ENCODE measurements at places on chromosomes 1 and 21. TPM values are rescaled to one million over a fixed set of nuclear protein-coding genes. Genes with fewer than 3 reads are reported as not detected.

DNA sequence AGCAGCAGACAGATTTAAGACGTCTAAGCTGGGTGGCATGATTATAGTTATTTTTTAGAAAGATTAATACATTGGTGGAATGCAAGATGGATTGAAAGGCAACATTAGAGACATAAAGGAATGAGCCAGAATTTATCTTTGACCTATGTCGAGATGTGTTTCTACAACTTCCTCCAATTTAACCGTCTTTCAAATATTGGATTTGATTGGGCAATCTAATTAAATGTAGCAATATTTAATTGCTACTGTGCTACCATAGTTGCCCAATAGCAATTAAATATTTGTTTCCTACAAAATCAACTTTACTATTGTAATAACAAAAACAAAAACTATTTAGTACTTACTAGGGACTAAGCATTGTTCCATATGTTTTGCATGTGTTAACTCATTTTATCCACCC is 30.4 kb upstream of the CYP4A22 start:
- no peak overlapping the region for H3K4me3 ChIP-seq
- no peaks in the 10 kb centered on the region for H3K27me3 ChIP-seq
- no peaks in the 10 kb centered on the region for H3K36me3 ChIP-seq
- H3K27ac ChIP-seq: no peak overlapping the region
- no peak for DNase-seq

GRCh38 chr1:224203243-224204016 is 20.4 kb downstream of the DEGS1 start:
- peaks cover 26% of the 10 kb centered on the region for H3K4me1 ChIP-seq

A3GALT2 gene
- total RNA-seq: 0.47 TPM

MARK1 gene
- total RNA-seq: 1.3 TPM

GRCh38 chr1:182603646-182604174 is 479 bp downstream of the RGS16 start:
- H3K4me3 ChIP-seq: peak overlapping the region; percentile 88
- H3K4me1 ChIP-seq: peaks cover 50% of the 10 kb centered on the region
- H3K36me3 ChIP-seq: peaks cover 32% of the 10 kb centered on the region
- peak; percentile 58 for DNase-seq
- H3K27me3 ChIP-seq: no peaks in the 10 kb centered on the region

DNA sequence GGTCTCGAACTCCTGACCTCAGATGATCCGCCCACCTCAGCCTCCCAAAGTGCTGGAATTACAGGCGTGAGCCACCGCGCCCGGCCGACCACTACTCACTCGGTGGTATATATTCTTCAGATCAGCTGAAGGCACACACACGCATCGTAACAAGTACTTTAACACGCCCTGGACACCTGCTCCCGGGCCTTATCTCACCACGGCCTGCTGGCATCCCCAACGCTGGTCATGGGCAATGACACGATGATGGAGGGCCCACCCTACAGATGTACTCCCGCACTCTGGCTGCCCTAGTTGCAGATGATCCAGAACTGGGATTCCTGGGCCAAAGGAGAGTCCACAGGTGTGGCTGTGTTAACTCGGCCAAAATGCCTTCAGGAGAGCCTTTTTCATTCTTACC is 11.6 kb downstream of the UBE2J2 start:
- no peak overlapping the region for H3K27ac ChIP-seq
- no peak for DNase-seq
- peaks cover 14% of the 10 kb centered on the region for H3K36me3 ChIP-seq
- H3K4me3 ChIP-seq: no peak overlapping the region
- H3K4me1 ChIP-seq: no peaks in the 10 kb centered on the region

DNA sequence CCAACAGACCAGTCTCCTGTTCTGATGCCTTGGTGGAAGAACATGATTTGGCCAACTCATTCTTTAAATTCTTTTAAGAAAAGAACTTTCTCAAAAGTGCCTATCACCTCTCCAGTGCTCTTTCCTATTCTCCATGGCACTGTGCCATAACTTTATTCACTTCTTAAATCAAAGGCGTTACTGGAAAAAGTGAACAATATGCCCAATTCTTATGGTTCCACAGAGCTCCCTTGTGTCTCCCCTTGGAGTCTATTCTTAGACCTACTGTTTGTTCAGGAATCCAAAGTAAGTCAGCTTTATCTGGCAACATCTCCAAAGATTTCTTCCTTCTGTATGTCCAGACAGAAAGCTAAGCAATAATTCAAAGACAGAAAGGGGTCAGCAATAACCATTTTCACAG is 111.9 kb upstream of the MAGI3 start:
- H3K4me3 ChIP-seq: no peak overlapping the region
- no peak overlapping the region for H3K27ac ChIP-seq
- H3K4me1 ChIP-seq: no peaks in the 10 kb centered on the region

- DNase-seq: no peak
- no peaks in the 10 kb centered on the region for H3K27me3 ChIP-seq
- no peak overlapping the region for H3K4me3 ChIP-seq
- H3K4me1 ChIP-seq: no peaks in the 10 kb centered on the region
- no peak overlapping the region for H3K27ac ChIP-seq
Observed at GRCh38 chr1:39034114-39034654, 8.0 kb downstream of the NDUFS5 start.

DNA sequence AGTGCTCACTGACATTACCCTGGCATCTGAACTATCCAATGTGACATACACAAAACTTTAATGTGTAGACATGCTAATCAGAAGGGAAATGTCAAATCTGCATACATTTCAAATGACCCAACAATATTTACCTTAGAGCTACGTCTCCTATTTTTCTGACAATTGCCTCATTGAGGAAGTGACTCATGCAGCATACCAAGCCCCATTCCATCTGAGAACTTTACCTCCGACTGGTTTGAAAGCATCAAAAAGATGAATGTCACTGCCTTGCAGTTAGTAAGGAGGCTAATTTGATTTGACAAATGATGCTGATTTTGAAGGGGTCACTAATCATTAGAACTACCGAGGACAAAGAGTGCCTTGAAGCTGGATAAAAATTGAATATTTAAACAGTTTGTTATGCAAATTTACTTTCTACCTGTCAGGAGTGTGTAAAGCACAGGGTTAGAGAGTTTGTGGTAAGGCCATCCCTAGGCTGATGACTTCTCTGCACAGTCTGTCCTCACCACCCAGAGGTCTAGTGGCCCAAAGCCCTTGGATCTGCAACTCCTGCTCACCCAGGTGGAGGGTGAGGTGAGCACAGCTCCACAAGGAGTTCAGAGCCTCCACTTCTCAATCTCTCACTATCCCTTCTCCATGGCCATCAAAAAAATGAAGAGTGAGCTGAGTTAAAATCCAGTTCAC is 500.3 kb upstream of the C1orf87 start:
- H3K4me3 ChIP-seq: no peak overlapping the region
- H3K36me3 ChIP-seq: no peaks in the 10 kb centered on the region
- H3K27ac ChIP-seq: no peak overlapping the region

ITGB2 gene
- 252 TPM for total RNA-seq

FAM72C gene
- 13.7 TPM for total RNA-seq

TFAP2E gene
- 0.56 TPM for total RNA-seq

ATAD3B gene
- 37.2 TPM for total RNA-seq

CGN gene
- total RNA-seq: 0.22 TPM

- no peak overlapping the region for H3K4me3 ChIP-seq
- no peaks in the 10 kb centered on the region for H3K4me1 ChIP-seq
- no peaks in the 10 kb centered on the region for H3K27me3 ChIP-seq
Observed at GRCh38 chr21:42161956-42162681, 56.8 kb upstream of the ABCG1 start.

- H3K27me3 ChIP-seq: no peaks in the 10 kb centered on the region
- no peaks in the 10 kb centered on the region for H3K4me1 ChIP-seq
- no peaks in the 10 kb centered on the region for H3K36me3 ChIP-seq
Observed at GRCh38 chr21:30033441-30033840, 93.6 kb upstream of the GRIK1 start.

DNA sequence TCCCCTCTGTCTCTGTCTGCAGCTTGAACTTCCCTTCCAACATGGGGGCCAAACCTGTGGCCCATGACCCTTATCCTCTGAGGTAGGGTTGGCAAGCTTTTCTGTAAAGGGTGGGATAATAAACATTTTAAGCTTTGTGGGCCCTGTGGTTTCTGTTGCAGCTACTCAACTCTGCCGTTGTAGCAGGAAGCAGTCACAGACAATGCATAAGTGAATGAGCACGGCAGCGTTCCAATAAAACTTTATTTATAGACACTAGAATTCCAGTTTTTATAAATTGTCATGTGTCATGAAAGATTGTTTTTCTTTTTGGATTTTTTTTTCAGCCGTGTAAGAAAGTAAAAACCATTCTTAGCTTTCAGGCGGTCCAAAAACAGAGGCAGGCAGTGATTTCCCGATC is 18.2 kb upstream of the CDK18 start:
- H3K36me3 ChIP-seq: no peaks in the 10 kb centered on the region
- H3K4me3 ChIP-seq: no peak overlapping the region
- no peak overlapping the region for H3K27ac ChIP-seq
- no peaks in the 10 kb centered on the region for H3K27me3 ChIP-seq
- no peaks in the 10 kb centered on the region for H3K4me1 ChIP-seq

Measured in Karpas-422 (cell line).